ENCODE measurements at places on chromosomes 2 and 18.

GRCh38 chr2:174376967-174377366, 18.6 kb upstream of the SCRN3 start:
- DNase-seq = no peak

GRCh38 chr2:174180165-174180724, 68.1 kb downstream of the OLA1 start:
- DNase-seq = no peak

- no peak for DNase-seq
Measured at GRCh38 chr2:200828572-200829257, 17.0 kb downstream of the BZW1 start.

- no peak for DNase-seq
Measured at GRCh38 chr2:4782647-4783046, 909.5 kb upstream of the SOX11 start.

DNA sequence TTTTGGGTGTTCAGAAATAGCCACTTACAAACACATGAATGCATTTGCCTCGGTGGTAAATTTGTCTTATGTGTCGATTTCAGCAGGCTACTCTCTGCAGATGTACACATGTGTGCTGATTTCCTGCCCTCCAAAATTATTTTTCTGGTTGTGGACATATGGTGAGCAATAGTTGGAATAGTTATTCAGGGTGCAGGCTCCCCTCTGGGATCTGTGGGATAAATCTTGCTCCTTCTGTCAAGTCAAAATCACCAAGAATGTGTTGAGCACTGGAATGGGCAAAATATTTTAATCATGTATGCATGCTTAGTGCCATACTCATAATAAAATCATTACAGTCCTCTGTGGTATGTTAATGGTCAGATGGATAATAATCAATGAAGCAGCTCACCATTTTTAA, 684.5 kb downstream of the BCL11A start:
- no peak for DNase-seq

- DNase-seq = no peak
Measured at GRCh38 chr18:11981192-11981542, at the start of gene IMPA2. Gene IMPA2, plus strand, starts transcription at chr18:11981507. Its CDS starts 163 bp downstream, at chr18:11981670.

- no peak for DNase-seq
Measured at GRCh38 chr2:83471655-83472054, 987.4 kb downstream of the SUCLG1 start.

GRCh38 chr2:55102056-55102812, 52.0 kb upstream of the RTN4 start:
- no peak for DNase-seq

DNA sequence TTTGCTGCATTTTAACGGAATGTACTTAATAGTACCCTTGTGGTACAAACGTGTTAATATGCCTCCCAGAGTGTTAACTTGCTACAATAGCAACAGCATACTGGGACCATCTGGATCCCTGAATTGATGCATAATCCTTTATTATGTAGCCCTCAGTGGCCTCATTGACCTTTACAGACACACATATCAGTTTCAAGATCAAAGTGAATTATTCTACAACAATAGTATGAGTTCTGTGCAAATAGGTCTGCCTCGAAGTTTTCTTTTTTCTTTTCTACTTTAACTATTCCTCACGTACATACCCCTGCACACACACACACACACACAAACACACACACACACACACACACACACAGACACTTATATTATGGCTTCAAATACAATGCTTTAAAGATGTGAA, 1622.1 kb downstream of the LRP1B start:
- no peak for DNase-seq

GRCh38 chr2:109654326-109655050, 40.3 kb downstream of the SOWAHC start:
- no peak for DNase-seq

DNA sequence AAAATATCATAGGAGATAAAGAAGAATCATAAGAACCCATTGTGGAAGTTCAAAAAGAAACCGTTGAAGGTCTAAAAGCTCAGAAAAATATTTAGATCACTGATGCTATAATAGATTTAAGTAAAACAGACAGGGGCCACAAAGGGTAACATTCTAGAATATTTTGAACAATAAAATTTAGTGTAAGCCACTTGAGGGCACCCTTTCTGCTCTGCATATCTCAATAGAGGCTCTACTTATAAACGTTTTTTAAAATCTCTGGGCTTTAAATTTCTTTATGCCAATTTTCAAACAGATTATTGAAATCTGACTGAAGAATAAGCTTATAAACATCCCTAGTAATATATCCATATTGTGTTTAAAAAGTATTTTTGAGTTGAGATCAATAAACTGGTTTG, 57.6 kb upstream of the IL1RL1 start:
- DNase-seq = no peak

DNA sequence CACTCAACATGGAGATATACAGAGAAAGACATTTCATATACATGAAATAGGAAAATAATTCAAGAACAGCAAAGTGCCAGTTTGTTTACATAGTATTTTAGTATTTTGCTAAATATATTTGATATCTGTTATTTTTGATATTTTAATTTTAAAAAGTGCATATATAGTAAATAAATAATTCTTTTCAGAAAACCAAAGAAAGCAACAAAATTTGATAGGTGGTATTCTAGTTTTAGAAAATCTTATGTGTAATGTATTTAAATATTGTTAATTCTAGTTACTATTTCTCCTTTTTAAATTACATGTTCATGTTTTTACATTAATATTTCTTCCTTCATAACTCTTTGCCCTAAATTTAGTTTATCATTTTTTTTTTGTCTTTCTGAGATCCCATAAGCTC, 34.5 kb upstream of the FAM171B start:
- no peak for DNase-seq

DNA sequence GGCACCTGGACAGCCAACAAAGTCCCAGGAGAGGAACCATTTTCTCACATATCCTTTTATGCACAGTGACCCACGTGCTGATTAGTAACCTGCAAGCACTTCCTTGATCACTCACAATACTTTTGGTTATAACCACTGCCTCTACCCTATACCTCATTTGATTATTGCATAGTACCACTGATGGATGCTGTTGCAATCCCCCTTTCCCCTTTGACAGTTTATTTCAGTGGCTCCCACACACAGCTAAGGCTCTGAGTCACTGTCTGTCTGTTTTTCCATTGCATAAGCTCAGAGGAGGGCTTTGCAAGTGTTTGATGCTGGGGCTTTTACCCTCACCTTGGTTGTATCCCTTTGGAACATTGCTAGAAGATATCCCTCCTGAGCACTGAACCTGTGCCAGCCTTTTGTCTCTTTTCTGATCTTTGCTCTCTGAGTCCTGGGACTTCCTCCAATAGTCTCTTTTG, 101.7 kb upstream of the RBBP8 start:
- no peak for DNase-seq

GRCh38 chr2:65228263-65228750, 676 bp downstream of the ACTR2 start:
- DNase-seq = no peak

- peak; percentile 25 for DNase-seq
Measured at GRCh38 chr2:164826293-164827243, 15.1 kb downstream of the COBLL1 start.

DNA sequence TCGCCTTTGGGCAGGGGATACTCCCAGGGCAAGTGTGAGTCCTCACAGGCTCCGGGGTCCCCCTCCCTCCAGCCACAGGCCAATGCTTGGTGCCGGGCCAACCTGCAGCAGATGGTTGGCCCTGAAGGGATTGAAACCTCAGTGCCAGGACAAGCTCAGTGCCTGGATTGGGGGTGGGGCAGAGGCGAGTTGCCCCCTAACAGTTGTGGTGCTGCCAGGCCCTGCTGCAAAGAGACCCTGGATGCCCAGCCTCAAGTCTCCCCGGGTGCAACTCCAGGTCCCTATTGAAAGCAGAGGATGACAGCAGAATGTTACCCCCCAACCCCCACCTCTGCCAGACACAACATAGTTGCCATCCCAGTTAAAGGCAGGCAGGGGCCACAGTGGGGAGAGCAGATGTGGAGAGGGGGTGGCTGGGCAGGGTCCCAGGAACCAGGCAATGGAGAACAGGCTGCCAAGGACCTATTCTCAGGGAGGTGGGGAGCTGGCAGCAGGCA, 9.5 kb upstream of the RNF103 start:
- no peak for DNase-seq

GRCh38 chr18:54561706-54562267, 29.3 kb upstream of the DYNAP start:
- DNase-seq = no peak

DNA sequence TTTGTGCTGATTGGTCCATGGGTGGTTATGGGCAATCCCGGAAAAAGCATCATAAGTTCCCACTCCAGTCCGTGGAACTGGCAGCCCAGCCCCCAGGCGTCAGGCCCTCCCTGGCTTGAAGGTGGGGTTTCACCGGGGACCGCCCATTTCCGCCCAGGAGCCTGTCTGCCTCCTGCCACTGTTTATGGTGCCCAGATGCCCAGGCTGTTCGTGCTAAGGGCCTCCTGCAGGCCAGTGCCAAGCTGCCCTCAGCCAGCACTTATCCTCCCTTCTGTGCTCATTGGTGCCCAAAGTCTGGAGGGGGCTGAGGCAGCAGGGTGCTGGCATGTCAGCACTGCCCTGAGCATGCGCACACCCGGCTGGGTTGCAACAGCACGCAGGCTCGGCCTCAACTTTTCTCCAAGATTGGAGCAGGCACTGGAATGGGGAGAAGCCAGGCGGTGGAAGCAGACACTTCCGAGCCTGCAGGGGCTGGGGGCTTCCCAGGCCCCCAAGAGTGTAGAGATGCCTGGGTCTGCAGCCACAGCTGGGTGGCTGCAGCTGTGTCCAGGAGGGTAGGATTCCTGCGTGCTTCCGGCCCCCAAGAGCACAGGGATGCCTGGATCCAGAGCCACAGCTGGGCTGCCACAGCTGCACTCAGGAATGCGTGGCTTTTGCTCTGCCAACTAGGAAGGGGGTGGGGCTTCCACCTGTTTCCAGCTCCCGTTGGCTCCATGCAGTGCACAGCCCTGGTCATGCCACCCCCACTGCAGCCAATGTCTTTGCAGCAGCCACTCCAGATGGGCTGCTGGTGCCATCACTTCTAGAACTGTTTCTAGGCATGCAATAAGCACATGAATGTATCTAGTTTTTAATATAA, 74.0 kb downstream of the AGPS start:
- DNase-seq = no peak

DNA sequence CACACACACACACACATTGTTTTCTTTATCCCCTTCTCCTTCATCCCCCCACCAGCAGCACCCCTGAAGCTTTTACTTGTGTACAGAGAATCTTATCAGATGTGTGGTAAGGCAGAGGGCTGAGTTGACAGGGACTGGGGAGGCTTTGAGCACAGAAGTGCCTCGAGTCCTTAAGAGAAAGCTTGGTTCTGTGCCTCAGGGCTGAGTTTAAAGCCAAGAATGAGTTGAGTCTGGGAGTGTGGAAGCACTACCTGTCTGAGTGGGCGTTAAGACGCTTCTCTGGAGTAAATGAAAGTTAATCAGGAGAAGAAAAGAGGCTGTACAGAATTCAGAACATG, 2.7 kb downstream of the ID2 start:
- no peak for DNase-seq

DNA sequence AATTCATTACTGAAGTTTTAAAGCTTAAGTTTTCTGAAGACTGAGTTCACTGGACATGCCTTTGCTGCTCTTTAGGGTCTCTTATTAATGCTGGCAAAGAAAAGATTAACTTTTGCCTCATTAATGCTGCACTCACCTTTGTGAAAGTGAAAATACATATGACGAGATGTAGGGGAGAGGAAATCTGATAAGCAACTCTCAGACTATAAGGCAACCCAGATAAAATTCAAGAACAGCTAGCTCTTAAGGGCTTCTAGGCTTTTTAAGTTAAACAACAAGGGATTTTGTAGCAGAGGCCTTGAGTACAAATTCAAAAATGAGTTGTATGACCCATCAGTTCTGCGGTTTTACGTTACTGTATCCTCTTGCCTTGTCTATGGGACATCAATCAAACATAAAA, 143.7 kb downstream of the USP34 start:
- no peak for DNase-seq

- DNase-seq = no peak
Measured at GRCh38 chr2:42087857-42088195, 40.0 kb downstream of the PKDCC start.

GRCh38 chr2:106816974-106817373, 69.0 kb downstream of the ST6GAL2 start:
- DNase-seq = peak; percentile 43

DNA sequence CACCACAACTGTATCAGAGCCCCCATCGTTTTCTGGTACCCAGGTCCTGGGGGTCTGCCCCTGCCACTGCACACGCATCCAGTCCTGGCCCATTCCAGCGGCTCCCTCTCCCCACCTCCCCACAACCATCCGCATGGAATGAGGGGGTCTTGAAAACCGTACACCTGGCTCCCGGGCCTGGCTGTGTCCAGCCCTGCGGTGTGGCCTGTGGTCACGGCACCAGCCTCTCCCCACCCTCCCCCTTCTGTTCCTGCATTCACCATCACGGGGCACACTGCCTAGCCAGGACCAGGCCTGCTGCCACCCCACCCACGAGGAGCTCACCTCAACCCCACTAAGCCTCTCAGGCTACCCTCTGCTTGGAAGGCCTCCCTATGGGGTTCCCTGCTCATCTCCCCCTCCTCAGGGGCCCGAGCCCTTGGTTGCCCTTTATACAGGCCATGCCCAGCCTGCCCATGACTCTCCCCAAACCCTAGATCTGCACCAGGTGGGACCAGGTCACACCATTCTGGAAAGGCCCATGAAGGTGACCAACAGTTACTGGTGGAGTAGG, 11.4 kb downstream of the GPR35 start:
- DNase-seq = no peak

Measured in thoracic aorta (tissue), 2 donors.